ENCODE measurements at places on chromosomes 13 and 19.

DNA sequence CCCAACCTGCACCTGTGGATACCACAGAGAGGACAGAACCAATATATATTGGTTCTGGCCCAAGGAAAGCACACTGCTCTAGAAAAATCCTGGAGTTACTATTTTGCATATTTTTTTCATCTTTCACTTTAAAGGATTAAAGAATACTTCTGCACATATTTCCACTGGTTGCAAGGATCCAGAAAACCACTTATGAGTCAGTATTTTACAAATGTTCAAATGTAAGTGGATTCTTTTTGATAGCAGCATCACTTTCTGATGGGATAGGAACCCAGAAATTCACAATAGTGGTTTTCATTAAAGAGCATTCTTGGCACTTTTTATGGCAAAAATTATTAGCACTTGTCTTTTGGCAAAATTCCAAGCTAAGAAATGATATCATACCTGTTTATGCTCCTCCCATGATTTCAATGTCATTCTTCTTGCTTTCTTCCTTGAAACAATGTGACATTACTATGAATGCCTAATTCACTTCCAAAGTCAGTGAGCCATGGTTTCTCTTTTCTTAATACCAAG is 38.2 kb downstream of the MZT1 start:
- no peak for DNase-seq

- DNase-seq: no peak
Observed at GRCh38 chr19:10991076-10991475, 30.2 kb downstream of the SMARCA4 start.

- DNase-seq: no peak
Observed at GRCh38 chr19:5547881-5548280, 19.9 kb downstream of the TINCR start.

- DNase-seq: no peak
Observed at GRCh38 chr19:30861919-30862318, 487.3 kb downstream of the TSHZ3 start.

DNA sequence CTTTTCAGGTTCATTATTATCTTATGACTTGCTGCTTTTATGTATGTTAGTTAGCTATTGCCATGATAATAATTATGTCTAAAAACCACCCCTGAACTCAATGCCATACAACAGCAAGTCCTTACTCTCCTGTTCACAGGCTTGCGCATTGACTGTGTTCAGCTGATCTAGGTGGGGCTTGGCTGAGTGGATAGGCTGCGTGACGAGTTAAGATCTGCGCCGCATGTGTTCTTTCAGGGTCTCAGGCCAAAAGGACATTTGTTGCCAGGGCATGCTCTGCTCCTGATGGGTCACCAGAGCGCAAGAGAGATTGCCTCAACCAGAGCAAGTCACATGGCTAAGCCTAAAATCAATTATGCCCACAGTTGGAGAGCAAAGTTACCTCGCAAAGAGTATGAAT is 859 bp downstream of the ZNF568 start:
- DNase-seq: no peak

DNA sequence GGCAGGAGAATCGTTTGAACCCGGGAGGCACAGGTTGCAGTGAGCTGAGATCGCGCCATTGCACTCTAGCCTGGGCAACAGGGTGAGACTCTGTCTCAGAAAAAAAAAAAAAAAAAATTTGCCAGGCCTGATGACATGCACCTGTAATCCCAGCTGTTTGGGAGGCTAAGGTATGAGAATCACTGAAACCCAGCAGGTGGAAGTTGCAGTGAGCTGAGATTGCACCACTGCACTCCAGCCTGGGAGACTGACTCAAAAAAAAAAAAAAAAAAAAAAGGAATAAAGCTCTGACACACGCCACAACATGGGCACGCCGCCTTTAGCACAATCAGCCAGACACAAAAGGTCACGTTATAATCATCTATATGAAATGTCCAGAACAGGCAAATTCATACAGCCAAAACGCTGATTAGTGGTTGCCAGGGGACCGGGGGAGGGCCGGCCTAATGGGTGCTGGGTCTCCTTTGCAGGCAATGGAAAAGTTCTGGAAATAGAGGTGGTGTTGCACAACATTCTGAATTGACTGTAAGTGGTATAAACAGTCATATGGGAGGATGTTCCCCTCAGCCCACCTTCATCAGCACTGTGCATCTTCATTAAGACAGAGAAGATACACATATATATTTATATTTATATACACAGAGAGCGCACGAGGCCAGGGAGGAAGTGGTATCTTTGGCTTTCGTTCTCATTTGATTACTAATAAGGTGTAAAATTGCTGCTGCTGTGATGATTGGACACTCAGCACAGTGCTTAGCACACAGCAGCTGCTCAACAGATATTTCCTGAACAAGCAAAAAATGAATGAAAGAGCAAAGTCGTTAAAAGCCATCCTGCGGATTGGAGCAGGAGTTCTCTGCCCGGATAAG is 3.8 kb downstream of the HSPBP1 start:
- no peak for DNase-seq

- DNase-seq: no peak
Observed at GRCh38 chr13:97548138-97548537, 114.2 kb downstream of the RAP2A start.

GRCh38 chr19:51530616-51531015 is 854 bp downstream of the SIGLEC6 start:
- DNase-seq: no peak

DNA sequence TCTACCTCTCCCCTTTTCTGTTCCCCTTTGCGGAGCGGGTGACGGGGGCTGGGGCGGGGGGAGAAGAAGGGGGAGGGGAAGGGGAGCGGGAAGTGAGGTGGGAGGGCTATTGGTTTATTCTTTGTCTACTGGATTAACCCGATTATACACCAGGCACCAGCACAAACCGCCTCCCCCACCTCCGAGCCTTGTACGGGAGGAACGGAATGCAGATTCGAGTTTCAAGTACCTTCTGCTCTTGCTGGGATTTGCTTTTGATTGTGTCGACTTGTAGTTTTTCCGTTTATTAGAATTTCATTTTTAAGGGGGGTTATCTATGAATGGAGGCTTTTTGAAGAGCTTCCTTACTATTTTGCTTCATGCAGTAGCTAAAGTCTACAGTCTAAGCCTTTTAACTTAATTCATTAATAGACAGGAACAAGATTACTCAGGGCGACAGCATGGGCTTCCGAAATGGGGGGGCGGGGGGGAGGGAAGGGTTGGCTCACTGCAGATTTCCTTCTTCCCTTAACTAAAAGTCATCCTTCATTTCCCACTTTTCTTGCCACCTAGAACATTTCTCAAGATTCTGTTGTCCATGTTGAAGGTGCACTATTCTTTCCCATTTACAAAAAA is 937 bp upstream of the SPRY2 start:
- no peak for DNase-seq

DNA sequence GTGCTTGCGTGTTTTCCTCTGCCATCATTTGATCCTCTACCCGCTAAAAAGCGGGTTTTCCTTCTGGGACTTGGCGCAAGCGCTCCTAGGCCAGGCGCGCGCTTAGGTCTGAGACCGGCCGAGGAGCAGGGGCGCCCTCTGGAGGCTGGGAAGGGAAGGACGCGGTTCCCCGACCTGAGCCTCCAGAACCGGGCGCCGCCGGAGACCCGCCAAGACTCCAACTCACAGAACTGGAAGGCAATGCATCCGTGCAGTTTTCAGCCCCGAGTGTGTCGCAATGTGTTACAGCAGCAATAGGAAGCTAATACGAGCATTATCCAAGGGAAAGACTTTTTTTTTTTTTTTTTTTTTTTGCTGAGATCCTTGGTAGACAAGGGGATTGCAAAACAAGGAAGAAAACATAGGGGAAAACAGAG is 190.9 kb downstream of the COL4A1 start:
- peak; percentile 7 for DNase-seq

- DNase-seq: no peak
Observed at GRCh38 chr19:18156841-18157464, 4.0 kb downstream of the PIK3R2 start.

- no peak for DNase-seq
Observed at GRCh38 chr19:12450844-12451243, 10.0 kb upstream of the ZNF443 start.

DNA sequence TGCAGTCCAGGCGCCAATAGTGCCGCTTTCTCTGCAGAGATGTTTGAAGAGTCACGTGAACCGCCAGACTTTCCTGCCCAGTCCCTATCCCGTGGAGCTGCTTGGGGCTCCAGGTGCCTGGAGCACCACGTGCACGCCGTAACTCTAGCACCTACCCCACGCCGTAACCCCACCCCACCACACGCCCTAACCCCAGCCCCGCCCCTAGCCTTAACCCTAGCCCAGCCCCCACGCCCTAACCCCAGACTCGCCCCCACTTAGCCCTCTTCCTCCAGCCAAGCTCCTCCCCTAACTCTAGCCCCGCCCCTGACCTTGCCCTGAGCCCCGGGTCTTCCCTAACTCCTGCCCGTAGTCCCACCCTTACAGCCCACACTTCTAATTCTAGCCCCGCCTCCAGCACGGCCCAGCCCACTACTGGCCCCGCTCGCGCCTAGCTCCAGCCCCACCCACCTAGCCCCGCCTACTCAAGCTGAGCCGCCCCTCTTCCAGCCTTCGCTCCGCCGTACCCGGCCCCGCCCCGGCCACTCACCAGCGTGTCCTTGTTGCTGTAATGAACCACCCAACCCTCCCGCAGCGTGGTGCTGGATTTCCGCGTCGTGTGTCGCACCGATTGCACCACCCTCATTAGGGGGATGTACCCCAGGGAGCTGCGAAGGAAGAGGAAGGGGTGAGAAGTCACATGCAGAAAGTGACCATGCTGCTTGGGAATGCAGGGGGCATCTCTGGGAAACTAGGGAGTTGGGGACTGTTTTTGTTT is 19.5 kb downstream of the PRKD2 start:
- DNase-seq: no peak

DNA sequence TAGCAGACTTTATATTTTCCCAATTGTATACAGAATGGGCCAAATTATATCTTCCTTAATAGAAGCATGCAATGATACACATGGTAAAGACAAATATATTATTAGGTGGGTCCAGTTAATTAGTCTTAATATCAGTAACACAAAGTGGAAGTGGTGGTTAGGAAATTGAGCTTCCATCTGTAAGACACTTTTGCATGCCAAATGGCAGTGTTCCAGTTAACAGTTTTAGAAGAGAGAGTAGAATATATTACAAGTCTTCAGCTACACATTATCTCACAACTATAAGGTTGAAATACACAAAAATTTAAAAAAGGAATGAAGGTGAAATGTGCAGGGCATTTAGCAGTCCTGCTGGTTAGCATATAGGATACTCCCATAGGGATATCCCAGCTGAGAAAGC is 536.5 kb downstream of the PCDH9 start:
- no peak for DNase-seq

All from activated naive CD4-positive, alpha-beta T cell (primary cell).